ENCODE measurements at places on chromosomes 12 and 14.
A peak's percentile ranks its signal among the peaks of the same experiment; 100 is the strongest.

DNA sequence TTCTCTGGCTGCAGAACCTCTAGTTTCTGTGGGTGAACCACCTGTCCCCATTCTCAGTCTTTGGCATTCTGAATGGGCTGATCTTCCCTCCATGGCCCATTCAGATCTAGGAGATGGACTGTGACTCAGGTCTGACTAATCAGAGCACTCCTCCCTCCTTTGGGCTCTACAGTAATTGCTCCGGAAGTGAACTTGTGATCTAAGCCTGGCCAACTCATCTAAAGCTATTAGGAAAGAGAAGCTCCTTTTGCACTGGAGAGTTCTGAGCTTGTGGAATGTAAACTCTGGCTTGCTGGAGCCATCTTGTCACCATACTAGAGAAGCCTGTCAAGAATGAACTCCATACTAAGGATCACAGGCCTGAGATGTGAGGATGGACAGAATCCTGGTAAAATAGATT is 168.2 kb downstream of the SUDS3 start:
- DNase-seq, result peak; percentile 63

- DNase-seq, result peak; percentile 38
Observed at GRCh38 chr14:22980672-22981089, 1.7 kb downstream of the AJUBA start.

GRCh38 chr12:30825341-30825740 is 70.6 kb upstream of the CAPRIN2 start:
- no peak for DNase-seq

DNA sequence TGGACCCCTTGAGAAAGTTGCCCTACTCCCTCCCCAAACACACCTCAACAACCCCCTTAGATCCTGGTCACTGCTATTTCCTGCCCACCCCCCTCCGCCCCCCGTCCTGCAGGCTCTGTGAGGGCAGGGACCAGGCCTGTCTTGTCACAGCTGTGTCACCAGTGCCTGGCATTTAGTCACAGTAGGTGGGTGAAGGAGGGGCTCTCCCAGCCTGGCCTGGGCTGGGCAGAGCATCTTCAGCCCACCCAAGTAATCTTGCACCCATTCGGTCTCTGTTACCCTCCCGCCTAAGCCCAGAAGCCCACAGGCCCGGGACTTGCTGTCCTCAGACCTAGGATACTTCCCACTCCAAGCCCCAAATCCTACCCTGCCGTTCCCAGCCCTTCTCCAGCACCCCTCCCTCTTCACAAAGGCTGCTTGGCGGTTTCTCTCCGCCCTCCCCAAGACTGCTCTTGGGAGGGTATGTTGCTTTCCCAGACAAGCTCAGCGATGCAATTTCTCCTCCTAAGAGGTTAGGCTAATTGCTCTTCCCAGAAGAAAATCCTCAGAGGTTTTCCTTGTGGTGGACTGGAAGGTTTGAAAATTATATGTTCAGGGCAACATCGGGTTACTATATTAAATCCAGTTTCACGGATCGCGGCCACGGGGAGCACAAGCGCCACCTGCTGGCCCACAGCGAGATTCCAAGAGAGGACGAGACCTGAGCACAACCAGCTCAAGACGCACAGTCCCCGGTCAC is 50.8 kb upstream of the ZFP36L1 start:
- peak; percentile 47 for DNase-seq

DNA sequence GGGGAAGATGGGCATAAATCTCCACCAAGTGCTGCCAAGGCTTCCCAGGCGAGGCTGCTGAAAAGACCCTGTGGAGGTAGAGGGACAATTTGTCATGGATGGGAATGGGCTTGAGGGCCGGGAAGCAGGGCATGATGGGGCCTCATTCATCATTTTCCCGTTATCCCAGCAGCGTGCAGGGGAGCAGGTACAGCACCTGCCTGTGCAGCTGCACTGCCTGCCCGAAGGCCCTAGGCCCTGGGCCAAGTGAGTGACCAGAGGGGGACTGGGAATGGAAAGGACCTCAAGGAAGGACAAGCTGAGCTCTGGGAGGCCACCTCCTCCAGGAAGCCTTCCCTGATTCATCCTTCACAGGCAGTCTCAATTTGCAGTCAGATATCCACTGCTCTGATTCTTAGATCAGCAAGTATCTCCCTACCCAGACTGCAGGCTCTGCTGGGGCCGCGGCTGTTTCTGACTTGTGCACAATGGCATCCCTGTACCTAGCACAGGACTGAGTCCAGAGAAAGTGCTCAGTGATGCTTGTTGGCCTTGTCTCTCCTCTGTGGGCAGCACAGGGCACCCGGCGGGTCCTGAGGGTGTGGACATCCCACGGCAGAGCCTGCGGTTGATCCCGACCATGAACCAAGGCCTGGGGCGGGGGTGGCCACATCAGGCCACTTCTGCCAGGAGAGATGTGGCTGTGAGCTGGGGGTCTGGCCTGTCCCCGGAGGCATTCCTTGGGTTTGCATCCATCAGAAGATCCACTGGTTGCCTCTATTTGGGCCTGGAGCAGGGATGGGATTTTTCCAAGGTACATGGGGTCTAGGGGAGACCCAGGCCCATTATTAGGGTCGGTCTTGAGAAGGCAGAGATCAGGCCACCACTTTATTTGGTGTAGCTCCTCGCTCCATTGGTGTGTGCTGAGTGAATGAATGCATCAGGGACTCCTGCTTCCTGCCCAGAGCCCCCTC is 167.3 kb upstream of the RTL1 start:
- DNase-seq, result no peak

GRCh38 chr12:25558586-25558985 is 5.5 kb upstream of the LMNTD1 start:
- DNase-seq, result no peak

GRCh38 chr12:112822056-112822455 is 30.5 kb downstream of the RPH3A start:
- no peak for DNase-seq
